Chondrocyte (in vitro differentiated cells): ENCODE measurements at places on chromosomes 12 and 14. TPM values are rescaled to one million over a fixed set of nuclear protein-coding genes. Genes with fewer than 3 reads are reported as not detected.

GRCh38 chr14:95026851-95027463, 130.4 kb downstream of the DICER1 start:
- H3K36me3 ChIP-seq = peaks cover 8% of the 10 kb centered on the region
- H3K27me3 ChIP-seq = peaks cover 13% of the 10 kb centered on the region
- H3K27ac ChIP-seq = no peak overlapping the region
- no peak overlapping the region for H3K4me3 ChIP-seq
- no peak for DNase-seq

GRCh38 chr12:68222326-68222725, 3.3 kb downstream of the IL26 start:
- peaks cover 44% of the 10 kb centered on the region for H3K4me1 ChIP-seq
- H3K4me3 ChIP-seq = no peak overlapping the region
- peaks cover 2% of the 10 kb centered on the region for H3K36me3 ChIP-seq

GRCh38 chr14:104385111-104385510, 194.5 kb upstream of the C14orf180 start:
- no peak overlapping the region for H3K27ac ChIP-seq
- DNase-seq = no peak
- no peaks in the 10 kb centered on the region for H3K4me1 ChIP-seq
- peaks cover 13% of the 10 kb centered on the region for H3K27me3 ChIP-seq
- peaks cover 4% of the 10 kb centered on the region for H3K36me3 ChIP-seq

GRCh38 chr12:1305063-1305434, 289.3 kb downstream of the FBXL14 start:
- peaks cover 5% of the 10 kb centered on the region for H3K36me3 ChIP-seq
- no peak overlapping the region for H3K4me3 ChIP-seq
- DNase-seq = no peak

- peaks cover 12% of the 10 kb centered on the region for H3K36me3 ChIP-seq
- no peaks in the 10 kb centered on the region for H3K27me3 ChIP-seq
- no peak overlapping the region for H3K4me3 ChIP-seq
- no peak for DNase-seq
Measured at GRCh38 chr14:99936056-99936455, 129.2 kb upstream of the EVL start.

COCH gene
- total RNA-seq = 4.2 to 15.6 TPM (median 14.7 TPM) in 3 replicates
